ENCODE measurements at places on chromosomes 3 and 15.

DNA sequence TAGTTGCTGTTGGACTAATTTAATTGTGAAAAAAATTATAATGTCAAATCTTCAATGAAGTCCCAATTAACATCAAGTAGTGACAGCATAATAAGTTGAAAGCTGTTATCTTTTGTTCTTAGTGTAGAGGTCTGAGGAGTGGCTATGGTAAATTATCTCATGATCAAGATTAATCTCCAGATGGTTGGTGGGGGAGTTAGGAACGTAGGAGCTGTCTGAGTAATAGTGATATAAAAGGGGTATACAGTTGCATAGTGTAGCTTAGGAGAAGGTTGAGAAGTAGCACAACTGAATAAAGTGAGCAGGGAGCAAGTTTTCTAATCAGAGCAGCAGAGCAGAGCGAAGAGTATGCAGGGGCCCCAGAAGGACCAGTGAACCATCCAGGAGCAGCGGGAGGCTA, 19.5 kb downstream of the TMOD2 start:
- peaks cover 11% of the 10 kb centered on the region for H3K36me3 ChIP-seq
- no peak overlapping the region for H3K27ac ChIP-seq

DNA sequence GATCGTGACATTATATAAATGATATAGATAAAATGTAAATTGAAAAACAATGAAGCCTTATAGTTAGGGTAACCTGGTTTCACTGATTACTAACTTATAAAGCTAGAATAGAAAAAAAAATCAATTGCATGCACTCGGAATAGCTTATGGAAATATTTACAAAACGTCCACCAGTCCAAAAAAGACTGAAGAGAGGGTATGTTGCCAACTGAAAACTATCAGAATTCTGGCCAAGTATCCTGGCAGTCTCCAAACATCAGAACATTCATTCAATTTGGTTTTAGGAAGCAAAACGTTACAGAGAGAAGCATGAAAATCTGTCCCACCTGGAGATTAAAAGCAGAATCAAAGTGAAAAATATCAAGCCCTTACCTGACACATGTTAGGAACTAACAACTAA, 892.4 kb downstream of the ROBO1 start:
- no peak overlapping the region for H3K4me3 ChIP-seq
- no peaks in the 10 kb centered on the region for H3K4me1 ChIP-seq
- H3K27me3 ChIP-seq = no peaks in the 10 kb centered on the region
- no peak for DNase-seq
- H3K27ac ChIP-seq = no peak overlapping the region

DNA sequence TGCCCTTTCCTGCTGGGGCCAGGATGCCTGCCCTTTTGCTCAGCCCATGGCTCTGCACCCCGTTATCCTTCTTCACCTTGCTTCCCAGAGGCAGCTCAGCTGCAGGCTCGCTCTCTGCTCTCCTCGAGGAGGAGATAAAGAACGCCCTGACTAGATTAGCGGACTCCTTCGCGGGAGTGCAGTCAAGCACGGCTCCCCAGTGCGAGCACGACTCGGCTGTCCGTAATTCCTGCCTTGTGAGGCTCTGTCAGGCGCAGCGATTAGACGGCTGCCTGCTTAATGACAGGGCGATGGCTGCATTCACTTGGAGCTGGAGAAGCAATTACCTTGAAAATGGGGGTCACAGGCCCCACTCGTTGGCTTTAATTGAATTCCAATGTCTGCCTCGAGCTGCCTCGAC, 25.9 kb downstream of the TLE3 start:
- peaks cover 84% of the 10 kb centered on the region for H3K36me3 ChIP-seq
- H3K27ac ChIP-seq = no peak overlapping the region
- no peaks in the 10 kb centered on the region for H3K4me1 ChIP-seq
- no peak overlapping the region for H3K4me3 ChIP-seq
- no peaks in the 10 kb centered on the region for H3K27me3 ChIP-seq
- DNase-seq = no peak

DNA sequence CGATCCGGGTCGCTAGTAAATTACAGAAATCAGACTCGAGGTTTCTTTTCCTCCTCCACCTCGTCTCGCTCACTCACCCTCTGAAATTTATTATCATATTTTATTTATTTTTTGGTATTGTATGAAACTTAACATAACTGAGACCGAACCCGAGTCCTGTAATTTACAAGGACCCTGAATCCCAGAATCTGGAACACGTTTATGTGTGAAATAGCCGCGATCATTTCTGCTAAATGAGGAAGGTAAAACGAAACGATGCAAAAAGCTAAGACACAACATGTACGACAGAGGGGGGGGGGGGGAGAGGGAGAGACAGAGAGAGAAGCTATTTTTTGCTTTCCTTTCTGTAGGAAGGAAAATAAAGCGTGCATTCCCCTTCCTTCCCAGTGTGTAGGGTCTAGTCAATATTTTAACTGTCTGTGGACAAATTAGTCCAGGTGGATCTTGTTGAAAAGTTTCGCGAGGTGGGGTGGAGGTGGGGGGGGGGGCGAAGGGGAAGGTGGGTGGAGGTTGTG, 1.6 kb downstream of the BBX start:
- H3K4me3 ChIP-seq = peak overlapping the region; percentile 96
- no peak for DNase-seq
- peaks cover 2% of the 10 kb centered on the region for H3K27me3 ChIP-seq

GRCh38 chr3:13947912-13948311, 68.0 kb upstream of the WNT7A start:
- no peak overlapping the region for H3K27ac ChIP-seq
- no peaks in the 10 kb centered on the region for H3K27me3 ChIP-seq
- no peak for DNase-seq
- no peaks in the 10 kb centered on the region for H3K36me3 ChIP-seq
- no peaks in the 10 kb centered on the region for H3K4me1 ChIP-seq

GRCh38 chr3:141677701-141678100, 60.4 kb upstream of the RNF7 start:
- H3K36me3 ChIP-seq = no peaks in the 10 kb centered on the region
- H3K27ac ChIP-seq = no peak overlapping the region
- H3K4me1 ChIP-seq = peaks cover 9% of the 10 kb centered on the region

- peaks cover 54% of the 10 kb centered on the region for H3K36me3 ChIP-seq
- no peaks in the 10 kb centered on the region for H3K27me3 ChIP-seq
- peak overlapping the region; percentile 8 for H3K27ac ChIP-seq
- H3K4me3 ChIP-seq = no peak overlapping the region
- H3K4me1 ChIP-seq = peaks cover 20% of the 10 kb centered on the region
These were observed 87.3 kb downstream of the PGPEP1L start for GRCh38 chr15:98920091-98920880.

DNA sequence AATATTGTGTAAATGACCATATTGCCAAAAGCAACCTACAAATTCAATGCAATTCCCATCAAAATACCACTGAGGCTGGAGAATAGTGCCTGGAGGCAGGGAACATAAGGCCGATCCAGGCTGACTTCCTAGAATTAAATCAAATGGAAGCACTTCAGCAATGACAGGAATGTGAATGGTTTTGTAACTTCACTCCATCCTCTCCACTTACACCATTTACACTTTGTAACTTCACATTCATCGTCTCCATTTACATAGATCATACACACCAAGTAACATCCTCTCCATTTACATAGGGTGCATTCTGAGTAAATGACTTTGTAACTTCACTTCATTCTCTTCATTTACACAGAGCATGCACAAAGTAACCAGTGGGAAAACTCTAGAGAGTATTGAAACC, 11.6 kb downstream of the STRIT1 start:
- H3K27me3 ChIP-seq = no peaks in the 10 kb centered on the region
- H3K36me3 ChIP-seq = no peaks in the 10 kb centered on the region
- no peak overlapping the region for H3K4me3 ChIP-seq
- no peak overlapping the region for H3K27ac ChIP-seq

Data from activated T-helper 2 cell treated with anti-CD3 and anti-CD28 coated beads, Interferon-gamma antibody, Interleukin-2, Interleukin-4, amounts not matched to agents 10 μg/mL and 5 μg/mL and 100 μg/mL, durations not matched to agents 14 hours and 24 hours and 36 hours (primary cell).